GM23248 (cell line): ENCODE measurements at places on chromosomes 2 and 18.
A peak's percentile ranks its signal among the peaks of the same experiment; 100 is the strongest.

DNA sequence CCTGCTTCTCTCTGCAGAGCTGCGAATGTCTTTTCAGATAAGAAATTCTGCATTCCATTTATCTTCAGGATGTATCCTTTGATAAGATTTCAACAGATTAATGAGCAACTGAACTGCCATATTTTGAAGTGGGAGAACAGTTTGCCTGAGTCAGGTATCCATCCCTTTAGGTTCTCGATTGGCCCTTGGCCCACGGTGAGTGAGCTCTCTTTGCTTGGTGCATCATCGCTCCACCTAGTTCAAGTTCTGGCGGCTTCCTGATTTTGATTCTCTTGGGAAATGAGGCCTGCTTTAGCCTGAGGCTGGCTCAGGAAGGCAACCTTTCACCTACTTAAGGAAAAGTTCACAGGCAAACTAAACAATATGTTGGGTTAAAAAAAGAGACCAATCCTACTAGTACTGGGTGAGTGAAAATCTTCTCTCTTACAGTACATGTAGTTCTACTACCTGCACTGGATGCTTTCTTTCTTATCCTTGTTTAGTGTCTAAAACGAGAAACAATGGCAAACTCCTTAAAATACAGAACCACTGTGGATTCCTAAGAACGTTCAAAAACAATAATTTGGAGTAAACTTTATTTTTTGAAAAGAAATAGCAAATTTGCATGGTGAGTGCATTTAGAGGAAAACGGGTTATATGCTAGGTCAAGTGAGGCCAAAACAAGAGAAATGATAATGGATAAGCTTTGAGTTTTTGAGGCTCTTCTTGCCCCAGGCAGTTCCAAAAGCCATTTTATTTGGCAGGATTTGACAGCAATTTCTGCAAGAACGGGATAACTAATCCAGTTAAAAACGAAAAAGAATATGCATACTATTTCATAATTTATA is 837 bp upstream of the ACSL3 start:
- DNase-seq = peak; percentile 70

DNA sequence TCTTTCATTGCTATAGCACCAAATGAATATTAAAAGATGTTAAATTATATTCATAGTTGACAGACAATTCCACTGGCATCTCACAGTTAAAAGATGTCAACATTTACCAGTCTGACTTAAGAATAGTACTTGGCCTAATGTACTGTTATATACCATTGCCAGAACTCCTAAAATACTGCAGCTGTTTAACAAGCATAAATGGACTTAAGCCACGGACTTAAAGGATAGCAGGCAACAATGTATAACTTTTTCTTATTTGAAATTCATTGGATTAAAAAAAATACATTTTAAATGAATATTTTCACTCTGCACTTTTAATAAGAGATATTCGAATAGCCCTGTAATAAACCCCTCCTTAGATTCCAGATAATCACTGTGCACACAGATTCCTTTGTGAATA is 3.8 kb downstream of the TCF4 start:
- no peak for DNase-seq

- peak; percentile 39 for DNase-seq
These were observed 82.1 kb downstream of the CDK15 start for GRCh38 chr2:201888426-201888800.

- no peak for DNase-seq
These were observed 161.9 kb downstream of the RPIA start for GRCh38 chr2:88853403-88853790.
